ENCODE measurements at places on chromosomes 4 and X.
A peak's percentile ranks its signal among the peaks of the same experiment; 100 is the strongest.

DNA sequence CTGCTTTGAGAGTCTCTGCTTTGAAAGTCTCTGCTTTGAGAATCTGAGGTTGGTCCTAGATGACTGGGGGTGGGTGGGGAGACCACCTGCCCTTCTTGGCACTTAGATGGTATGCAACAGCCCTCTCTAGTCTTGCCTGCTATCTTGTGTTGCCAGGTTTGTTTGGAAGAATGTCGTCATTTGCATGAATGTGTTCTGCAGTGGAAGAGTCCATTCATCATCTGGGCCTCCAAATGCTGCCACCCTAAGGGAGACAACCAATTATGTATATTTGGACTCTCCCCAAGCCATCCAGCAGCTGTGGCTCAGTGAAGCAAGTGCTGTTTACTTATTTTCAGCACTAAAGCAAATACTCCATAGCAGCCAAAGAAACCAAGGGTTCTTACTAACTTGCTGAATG is 44.6 kb upstream of the TRPC5OS start:
- no peak for DNase-seq

- DNase-seq, result no peak
Observed at GRCh38 chr4:7909463-7910262, 30.0 kb downstream of the AFAP1 start.

- no peak for DNase-seq
Observed at GRCh38 chrX:12011075-12011474, 127.2 kb upstream of the FRMPD4 start.

DNA sequence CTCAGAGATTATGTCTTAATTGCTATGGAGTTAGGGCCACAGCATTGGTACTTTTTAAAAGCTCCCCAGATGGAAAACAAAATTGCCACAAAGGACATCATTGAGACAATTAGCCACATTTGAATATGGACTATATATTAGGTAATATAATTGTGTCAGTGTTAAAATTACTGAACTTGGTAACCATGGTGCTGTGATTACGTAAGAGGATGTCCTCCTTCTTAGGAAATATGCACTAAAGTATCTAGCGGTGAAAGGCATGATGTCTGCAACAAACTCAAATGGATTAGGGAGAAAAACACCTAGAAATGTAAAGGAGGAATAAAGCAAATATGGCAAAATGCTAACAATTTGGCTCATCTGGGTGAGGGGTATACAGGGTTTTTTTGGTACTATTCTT is 89.9 kb upstream of the PAK3 start:
- DNase-seq, result no peak

GRCh38 chr4:81833576-81833975 is 361.9 kb upstream of the RASGEF1B start:
- DNase-seq, result no peak

DNA sequence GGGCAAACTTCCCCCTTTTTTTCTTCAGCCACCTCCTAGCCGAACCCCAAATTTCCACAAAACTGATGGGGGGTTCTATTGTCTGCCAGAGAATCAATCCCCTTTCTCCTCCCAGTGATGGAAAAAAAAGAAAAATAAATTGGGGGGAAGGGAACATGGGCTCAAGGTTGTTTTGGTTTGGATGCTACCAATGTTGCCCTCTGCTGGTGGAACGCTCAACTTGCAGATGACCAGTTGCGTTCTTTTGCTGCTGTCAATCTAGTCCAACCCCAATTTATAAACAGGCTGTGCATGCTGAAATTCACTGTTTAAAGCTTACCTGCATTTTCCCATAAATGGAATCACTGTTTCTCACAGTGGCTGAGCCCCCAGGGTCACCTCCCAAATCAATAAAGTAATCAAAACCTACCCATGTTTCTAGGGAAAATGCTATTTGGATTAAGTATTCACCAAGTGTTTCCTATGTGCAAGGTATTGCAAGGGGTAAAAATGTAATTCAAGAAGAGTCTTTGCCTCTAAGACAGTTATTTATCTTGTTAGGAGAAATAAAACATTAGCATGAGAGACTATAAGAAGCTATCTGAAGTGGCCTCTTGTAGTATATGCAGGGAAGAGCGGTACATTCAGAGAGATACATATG is 116.7 kb upstream of the TMEM164 start:
- DNase-seq, result peak; percentile 0

- peak; percentile 7 for DNase-seq
Observed at GRCh38 chrX:119755981-119756533, 2.3 kb upstream of the SOWAHD start.

- no peak for DNase-seq
Observed at GRCh38 chr4:131613824-131614216, 1535.3 kb upstream of the PCDH10 start.

DNA sequence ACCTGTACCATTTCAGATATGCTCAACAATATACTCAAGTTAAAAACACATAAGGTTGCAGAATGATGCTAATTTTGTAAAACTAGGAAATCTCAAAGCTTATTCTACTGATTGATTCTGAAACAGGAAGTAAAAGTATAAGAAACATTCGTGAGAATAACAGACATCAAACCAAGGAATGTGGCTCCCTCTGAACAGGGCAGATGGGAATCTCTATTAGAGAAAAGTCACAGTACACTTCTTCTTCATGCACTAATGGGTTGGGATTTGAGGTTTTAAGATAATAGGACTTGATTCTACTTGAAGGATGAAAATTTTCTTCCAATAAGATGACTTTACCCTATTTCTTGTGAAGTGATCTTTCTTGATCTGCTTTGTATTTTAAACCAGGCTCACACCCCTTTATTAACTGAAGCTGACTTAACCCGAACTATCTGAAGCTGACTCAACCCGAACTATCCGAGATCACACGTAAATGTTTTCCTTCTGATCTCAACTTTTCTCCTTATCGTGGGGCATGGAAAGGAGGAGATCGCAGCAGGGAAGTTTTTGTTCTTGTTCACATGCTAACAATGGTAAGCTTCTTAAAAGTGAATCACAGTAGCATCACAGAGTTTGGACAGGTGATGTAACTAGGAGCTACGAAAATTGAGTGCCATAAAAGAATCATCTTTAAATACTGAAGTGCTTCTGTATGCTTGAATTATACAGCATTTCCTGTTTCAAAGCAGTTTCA is 363.1 kb upstream of the ZFP42 start:
- DNase-seq, result no peak

DNA sequence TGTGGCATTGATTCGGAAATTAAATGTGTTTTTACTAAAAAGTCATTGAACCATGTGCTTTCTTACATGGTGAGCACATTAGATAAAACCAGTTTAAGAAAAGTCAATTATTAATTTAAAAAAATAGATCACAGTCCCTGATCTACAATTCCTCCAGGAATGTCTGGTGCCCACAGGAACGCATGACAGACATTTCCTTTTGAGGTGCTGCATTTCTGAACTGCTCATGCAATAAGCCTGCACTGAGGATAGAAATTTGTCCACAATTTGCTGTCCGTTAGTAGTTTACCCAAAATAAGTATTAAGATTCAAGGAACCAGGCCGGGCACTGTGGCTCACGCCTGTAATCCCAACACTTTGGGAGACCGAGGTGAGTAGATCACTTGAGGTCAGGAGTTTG is 8.2 kb upstream of the ADAMTS3 start:
- DNase-seq, result no peak

DNA sequence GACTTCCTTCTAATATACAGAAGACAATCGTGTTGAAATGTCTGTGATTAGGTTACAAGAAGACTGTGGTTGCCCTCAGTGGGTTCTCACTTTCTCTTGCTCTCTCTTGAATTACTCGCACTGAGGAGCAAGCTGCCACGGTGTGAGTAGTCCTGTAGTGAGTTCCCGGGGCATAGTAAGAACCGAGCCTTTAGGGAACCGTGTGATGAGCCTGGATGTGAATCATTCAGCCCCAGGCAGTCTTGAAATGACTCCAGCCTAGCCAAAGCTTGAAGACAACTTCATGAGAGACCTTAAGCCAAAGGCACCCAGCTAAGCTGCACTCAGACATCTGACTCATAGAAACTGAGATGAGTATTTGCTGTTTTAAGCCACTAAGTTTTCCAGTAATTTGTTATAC is 292.7 kb downstream of the SPOCK3 start:
- DNase-seq, result no peak

- DNase-seq, result no peak
Observed at GRCh38 chr4:183548306-183548705, 43.4 kb downstream of the ING2 start.

- DNase-seq, result no peak
Observed at GRCh38 chr4:169437299-169438047, 166.7 kb upstream of the SH3RF1 start.

DNA sequence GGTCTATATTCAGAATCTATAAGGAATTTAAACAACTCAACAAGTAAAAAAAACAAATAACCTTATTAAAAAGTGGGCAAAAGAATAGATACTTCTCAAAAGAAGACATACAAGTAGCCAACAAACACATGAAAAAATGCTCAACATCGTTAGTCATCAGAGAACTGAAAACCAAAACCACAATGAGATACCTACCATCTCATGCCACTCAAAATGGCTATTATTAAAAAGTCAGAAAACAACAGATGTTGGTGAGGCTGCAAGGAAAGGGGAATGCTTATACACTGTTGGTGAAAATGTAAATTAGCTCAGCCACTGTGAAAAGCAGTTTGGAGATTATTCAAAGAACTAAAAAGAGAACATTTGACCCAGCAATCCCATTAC is 201.6 kb downstream of the QDPR start:
- DNase-seq, result no peak

- DNase-seq, result no peak
Observed at GRCh38 chr4:186669159-186669731, 54.4 kb downstream of the FAT1 start.

Measured in activated T-cell treated with anti-CD3 and anti-CD28 coated beads for 4 hours (primary cell).